HuH-7 (cell line): ENCODE measurements at places on chromosomes 5 and 9.

- DNase-seq, result no peak
These were observed 238.4 kb downstream of the GOLPH3 start for GRCh38 chr5:31935496-31936369.

DNA sequence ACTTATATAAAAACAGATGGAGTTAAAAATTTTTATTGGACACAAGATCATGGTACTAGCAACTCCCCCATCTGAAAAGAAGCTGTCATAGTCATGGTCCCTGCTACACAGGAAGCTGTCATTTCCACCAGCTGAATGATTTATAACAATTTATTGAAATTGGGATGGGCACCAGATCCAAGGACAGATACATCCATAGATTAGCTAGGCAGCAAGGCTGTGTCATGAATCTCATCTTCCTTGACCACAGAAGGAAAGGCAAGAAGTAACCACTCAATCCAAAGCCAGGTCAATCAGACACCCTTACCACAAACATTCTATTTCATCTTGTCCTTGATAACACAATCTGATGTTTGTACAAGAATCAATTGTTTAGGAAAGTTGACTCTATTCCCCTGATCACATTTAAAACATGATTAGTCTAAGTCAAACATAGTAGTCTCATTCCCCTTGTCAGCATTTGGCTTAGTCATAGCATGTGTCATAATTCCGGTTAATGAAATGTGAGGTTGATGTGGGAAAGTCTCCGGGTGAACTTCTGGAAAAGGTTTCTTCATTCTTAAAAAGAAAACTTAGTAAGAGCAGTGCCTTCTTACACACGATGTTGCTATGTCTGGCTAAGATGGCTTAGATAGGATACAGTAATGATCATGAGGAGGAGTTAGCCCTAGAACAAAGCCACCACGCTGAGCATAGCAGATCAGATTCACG lies 462.6 kb upstream of the PAPPA start:
- no peak for DNase-seq

- no peak for DNase-seq
These were observed 261.1 kb downstream of the MED10 start for GRCh38 chr5:6117212-6117611.

- DNase-seq, result no peak
These were observed 24.6 kb upstream of the CER1 start for GRCh38 chr9:14747111-14747510.
